Cardiac ventricle fibroblast (primary cell): ENCODE measurements at places on chromosomes 3 and 15. TPM values are rescaled to one million over a fixed set of nuclear protein-coding genes. Genes with fewer than 3 reads are reported as not detected.

Gene ST8SIA2
- not detected in 2 replicates for total RNA-seq

Gene TTC21A
- total RNA-seq, result 0.64 and 1.3 TPM in 2 replicates

Gene RTP1
- not detected in 2 replicates for total RNA-seq

Gene ABHD17C
- 6.3 and 10.6 TPM in 2 replicates for total RNA-seq

Gene ECE2
- 0.12 TPM in 1 of 2 replicates, not detected in the other for total RNA-seq

Gene RARRES1
- 26.0 and 46.9 TPM in 2 replicates for total RNA-seq

Gene CSTA
- 2.5 and 3.1 TPM in 2 replicates for total RNA-seq

Gene CATSPER2
- total RNA-seq, result 0.19 TPM in 1 of 2 replicates, not detected in the other

Gene SLC27A2
- total RNA-seq, result 0.06 TPM in 1 of 2 replicates, not detected in the other

Gene ADPRH
- 0.49 and 2.0 TPM in 2 replicates for total RNA-seq

Gene SEMA3B
- 4.4 and 4.5 TPM in 2 replicates for total RNA-seq

Gene PRSS50
- total RNA-seq, result not detected in 2 replicates

Gene SMAD6
- 31.4 and 43.7 TPM in 2 replicates for total RNA-seq

Gene EPHA3
- 7.6 and 9.4 TPM in 2 replicates for total RNA-seq

Gene CLRN1
- total RNA-seq, result not detected in 2 replicates

Gene CCR9
- total RNA-seq, result not detected in 2 replicates
